ENCODE measurements at places on chromosomes 4 and X. TPM values are rescaled to one million over a fixed set of nuclear protein-coding genes. Genes with fewer than 3 reads are reported as not detected.

Gene MAGEA9B
- total RNA-seq: not detected

Gene FAM9B
- total RNA-seq: not detected

Gene MCUB
- total RNA-seq: 57.3 TPM

Gene GAGE13
- total RNA-seq: not detected

Gene MAP9
- 8.7 TPM for total RNA-seq

Gene MAN2B2
- 23.0 TPM for total RNA-seq

Gene SORBS2
- 1.3 TPM for total RNA-seq

Gene GUCY1B1
- total RNA-seq: 12.9 TPM

Gene SLC6A14
- total RNA-seq: not detected

Gene MAGEC2
- total RNA-seq: not detected

Gene GLOD5
- total RNA-seq: not detected

Gene PHKA1
- total RNA-seq: 7.4 TPM

Gene RENBP
- total RNA-seq: 0.84 TPM

Gene ABCG2
- total RNA-seq: 0.67 TPM

Gene TMPRSS11B
- not detected for total RNA-seq

Gene P2RY4
- 0.15 TPM for total RNA-seq

Gene PLXNB3
- 5.8 TPM for total RNA-seq

Measured in bronchus fibroblast of lung (primary cell).